DMS 273 treated with DMSO at 0.1 percent for 48 hours (cell line): ENCODE measurements at places on chromosomes 4 and X.

GRCh38 chrX:41895826-41896225 is 27.5 kb downstream of the CASK start:
- no peak for DNase-seq

DNA sequence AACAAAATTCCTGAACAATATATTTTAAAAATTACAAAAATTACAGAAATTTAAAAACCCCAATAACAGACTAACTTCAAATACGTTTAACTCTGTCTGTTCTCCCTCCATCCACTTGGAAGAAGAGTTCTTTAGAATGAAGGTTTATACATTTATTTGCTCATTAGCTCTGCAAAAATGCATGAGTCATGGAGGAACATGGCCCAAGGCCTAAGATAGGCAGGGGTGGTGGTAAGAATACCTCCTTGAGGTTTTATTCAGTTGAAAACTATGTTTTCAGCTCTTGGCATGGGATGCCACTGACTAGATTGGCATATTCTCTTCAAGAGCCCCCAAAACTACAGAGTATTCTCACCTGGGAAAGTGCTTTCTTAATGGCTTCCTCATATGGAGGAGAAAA is 8.8 kb upstream of the LRRC66 start:
- DNase-seq, result no peak

- no peak for DNase-seq
Measured at GRCh38 chr4:90174621-90175023, 47.4 kb downstream of the CCSER1 start.

DNA sequence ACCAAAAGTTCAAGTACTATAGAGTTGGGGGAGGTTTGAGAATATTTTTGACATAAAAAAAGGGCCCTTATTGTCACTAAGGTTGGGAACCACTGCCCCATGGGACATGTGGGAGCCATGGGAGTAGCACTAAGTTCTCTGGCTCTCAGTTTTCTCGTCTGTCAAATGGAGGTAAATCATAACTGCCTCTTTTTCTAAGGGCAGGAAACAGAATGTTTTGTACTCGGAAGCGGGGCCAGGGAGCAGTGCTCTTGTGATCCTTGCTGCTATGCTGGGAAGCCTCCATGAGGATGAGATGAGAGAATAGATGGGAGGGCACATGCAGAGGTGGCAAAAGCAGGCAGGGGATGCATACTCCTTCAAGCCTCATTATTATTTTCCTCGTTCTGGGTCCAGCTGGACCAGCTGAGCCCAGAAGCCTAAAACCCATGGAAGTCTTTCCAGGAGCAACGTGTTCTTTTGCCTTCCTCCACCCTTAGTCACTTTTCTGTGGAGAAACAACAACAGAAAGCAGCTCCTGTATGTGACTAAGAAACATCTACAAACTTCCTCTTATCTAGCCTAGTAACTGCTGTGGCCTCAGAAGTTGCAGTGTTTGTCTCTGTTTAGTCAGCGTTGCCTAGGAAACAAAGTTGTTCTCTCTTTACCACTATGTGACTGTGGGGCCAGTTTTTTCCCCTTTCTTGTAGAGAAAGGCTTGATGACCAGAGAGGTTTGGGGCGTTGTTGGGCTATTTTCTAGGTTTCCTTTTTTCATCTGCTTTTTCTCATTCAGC is 64.8 kb downstream of the TSC22D3 start:
- no peak for DNase-seq

- no peak for DNase-seq
Measured at GRCh38 chr4:182301736-182302135, 58.5 kb downstream of the TENM3 start.

GRCh38 chr4:3079694-3080123 is 5.2 kb downstream of the HTT start:
- no peak for DNase-seq

- DNase-seq, result no peak
Measured at GRCh38 chrX:77969538-77969937, at the start of gene PGAM4. Gene PGAM4 (minus strand): TSS chrX:77969638. CDS start chrX:77969638, 0 bp downstream.

DNA sequence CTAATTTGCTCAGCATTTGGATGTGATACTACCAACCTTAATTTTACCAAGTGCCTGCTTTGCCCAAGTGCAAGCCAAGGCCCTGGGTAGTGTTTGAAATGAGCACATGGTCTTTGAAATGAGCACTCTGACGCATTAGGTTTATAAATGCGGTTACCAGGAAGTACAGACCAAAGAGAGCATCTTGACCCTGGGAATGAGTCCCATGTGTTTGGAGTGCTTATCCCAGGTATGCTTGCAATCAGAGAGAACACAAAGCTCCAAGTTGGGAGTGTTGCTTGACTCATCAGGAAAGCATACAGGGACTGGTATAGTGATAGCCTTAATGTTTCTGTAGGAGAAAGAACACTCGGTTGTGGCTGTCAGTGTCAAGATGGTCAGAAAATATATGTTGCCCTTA is 203.6 kb upstream of the MAMLD1 start:
- DNase-seq, result no peak

DNA sequence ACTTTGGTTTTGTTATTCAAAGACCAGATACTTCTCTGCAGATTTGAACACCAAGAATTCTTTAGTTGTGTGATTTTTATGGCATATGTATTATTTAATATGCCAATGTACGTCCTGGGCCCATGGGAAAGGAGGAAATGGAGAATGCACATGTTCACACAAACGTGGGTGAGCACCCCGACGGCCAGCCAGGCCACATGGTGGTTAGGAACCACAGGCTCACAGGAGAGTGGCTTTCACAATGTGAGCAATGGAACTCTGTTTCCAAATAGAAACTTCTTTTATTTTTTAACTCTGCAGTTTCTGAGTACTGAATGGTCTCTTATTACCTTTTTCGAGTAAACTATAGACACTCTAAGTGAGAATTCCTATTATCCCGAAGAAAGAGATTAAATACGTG is 58.0 kb upstream of the UNC5C start:
- no peak for DNase-seq

GRCh38 chr4:80343887-80344286 is 8.4 kb downstream of the CFAP299 start:
- DNase-seq, result no peak

- DNase-seq, result no peak
Measured at GRCh38 chr4:8077181-8078108, 81.2 kb downstream of the ABLIM2 start.

DNA sequence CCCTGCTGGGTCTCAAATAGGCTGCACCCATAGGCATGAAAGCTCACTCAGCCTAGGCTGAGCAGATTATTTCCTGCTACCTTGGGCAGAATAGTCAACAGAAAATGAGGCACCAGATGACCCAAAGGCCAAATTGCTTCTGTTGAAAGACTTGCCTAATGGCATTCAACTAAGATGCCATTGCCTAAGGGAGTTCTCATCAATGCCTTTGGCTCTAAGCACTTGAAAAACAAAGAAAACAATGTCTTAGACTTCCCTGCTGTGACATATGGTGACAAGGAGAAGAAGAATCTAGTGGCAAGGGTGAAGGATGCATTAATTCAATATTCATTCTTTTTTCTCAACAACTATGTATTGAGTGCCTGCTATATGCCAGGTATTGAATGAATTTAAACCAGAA is 25.7 kb upstream of the PCDH19 start:
- DNase-seq, result no peak

DNA sequence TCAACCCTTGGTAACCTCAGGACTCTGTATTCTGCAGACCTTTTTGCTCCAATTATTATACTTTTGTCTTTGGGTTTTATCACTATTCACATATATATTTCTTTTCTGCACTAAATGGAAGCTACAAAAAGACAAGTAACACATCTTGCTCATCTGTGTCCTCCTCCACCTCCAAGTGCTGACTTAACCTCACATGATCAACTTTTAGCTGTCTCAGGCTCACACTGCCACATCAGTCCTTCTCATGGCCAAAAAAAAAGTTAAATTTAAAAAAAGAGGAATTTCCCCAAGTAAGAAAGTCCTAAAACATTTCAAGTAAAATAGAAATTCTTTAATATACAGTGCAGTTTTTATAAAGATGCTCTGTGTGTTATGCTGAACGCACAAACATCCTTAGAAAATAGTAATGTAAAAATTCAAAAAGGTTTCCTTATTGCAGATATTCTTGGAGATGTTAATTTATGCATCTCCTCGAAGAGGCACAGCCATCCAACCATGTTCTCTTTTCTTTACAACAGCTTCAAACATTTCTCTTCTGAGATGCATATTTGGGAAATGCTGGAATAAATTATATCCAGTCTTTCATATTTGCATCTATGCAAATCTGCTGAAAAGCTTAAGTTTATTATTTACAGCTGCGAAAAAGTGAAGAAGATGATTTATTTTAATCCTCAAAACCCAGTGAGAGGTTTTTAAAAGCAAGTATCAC is 37.6 kb downstream of the ARAP2 start:
- no peak for DNase-seq

GRCh38 chrX:124272370-124272982 is 60.0 kb upstream of the TEX13D start:
- DNase-seq, result no peak

DNA sequence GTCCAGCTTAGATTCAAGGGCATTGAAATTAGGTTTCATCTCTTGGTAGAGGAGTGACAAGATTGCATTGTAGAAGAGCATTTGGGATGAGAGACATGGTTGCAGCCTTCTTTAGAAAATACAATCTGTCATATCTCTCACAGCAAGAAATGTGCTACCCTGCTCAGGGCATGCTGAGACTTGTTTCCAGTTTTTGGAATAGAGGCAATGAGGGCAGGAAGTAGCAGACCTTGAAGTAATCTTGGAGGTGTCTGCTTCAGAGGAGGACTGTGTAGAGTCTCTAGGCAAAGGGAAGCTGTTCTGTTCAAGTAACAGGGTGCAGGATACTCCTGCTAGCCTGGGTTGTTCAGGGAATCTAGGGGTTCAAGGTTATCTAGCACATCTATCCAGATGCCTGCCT is 116.1 kb upstream of the ZNF827 start:
- no peak for DNase-seq

GRCh38 chr4:83043801-83044407 is 8.9 kb downstream of the COPS4 start:
- DNase-seq, result no peak

GRCh38 chr4:186699881-186700397 is 23.7 kb downstream of the FAT1 start:
- DNase-seq, result no peak

- no peak for DNase-seq
Measured at GRCh38 chr4:64250488-64250887, 158.8 kb downstream of the TECRL start.

GRCh38 chr4:187606581-187606980 is 389.0 kb upstream of the ZFP42 start:
- DNase-seq, result peak; percentile 20

- DNase-seq, result peak; percentile 91
Measured at GRCh38 chrX:131704136-131704695, 160.3 kb downstream of the OR13H1 start.

DNA sequence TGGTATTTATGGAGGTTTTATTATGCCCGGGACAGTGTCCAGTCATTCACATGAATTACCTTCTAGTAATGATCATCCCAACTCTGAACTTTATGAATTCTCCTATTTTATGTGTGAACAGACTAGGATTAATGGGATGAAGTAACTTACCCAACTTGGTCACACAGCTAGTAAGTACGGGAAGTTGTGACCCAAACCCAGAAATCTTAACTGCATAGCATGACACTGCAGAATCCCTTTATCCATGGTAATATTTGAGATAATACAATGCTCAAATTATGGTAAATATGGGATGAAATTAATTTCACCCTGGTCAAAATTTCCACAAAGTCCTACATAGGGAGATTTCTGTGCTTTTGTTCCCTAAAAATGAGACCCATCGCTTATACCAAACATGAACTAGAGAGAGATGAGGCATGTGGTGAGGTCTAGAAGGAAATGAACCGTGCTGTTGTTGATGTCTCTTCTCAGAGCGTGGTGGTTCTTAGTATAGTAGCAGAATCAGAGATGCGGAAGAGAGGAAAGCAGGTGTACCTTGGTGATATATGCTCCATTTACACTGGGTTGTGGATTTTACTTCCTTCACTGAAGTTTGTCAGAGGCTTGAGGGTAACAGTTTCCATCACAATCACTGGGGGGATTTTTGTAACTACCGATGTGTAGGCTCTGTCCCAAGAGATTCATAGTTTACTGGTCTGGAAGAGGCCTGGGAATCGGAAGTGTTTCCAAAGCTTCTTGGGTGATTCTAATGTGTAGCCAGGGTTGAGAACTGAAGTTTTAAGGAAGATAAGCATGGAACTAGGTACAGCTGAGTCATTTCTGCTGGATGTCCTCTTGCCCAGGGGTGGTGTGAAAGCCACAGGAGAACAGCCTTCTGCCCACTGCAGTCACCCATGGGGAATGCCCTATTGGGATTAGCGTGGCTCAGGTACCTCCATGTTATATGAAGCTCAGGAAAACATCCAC is 30.2 kb upstream of the FAM9C start:
- DNase-seq, result no peak

DNA sequence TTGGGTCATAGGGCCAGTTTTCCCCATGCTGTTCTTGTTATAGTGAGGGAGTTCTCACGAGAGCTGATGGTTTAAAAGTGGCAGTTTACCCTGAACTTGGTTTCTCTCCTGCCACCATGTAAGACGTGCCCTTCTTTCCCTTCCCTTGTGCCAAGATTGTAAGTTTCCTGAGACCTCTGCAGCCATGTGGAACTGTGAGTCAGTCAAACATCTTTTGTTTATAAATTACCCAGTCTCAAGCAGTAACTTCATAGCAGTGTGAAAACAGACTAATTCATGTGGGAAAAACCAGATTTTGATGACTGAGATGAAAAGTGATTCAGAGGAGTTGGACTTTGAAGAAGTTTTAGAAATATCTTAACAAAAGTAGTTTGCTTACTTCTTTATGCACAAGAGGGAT is 101.4 kb downstream of the ARHGAP10 start:
- no peak for DNase-seq

DNA sequence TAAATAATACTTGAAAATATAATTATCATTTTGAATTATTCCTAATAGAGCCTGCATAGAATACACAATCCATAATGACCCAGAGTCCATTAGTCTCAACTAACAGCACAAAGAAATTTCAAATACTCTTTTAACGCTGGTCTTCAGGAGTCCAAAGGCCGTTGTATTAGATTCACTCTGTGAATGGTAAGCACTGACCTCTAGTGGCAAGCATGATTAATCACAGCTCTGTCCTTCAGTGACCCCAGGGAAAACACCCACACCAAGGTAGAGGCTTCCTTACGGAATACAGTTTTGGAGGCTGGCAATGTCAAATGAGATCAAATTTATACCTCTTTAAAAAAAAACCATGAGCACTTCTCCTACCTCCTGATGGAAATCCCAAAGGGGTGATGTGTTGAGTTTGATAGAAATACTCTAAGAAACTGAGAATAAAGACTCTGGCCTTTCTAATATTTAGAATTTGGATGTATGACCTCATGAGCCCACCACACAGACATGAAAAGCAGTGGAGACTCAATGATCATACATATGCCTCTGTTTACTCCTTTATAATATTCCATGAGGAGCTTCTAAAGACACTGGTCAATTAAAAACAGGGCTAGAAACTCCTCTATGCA is 147.2 kb upstream of the DKK2 start:
- peak; percentile 2 for DNase-seq

GRCh38 chr4:85381968-85382367 is 93.0 kb upstream of the ARHGAP24 start:
- no peak for DNase-seq

- no peak for DNase-seq
Measured at GRCh38 chr4:182918044-182918607, 940 bp upstream of the DCTD start.
